Mesenteric fat pad (tissue), 1 donor: ENCODE measurements at places on chromosomes 13 and 19. TPM values are rescaled to one million over a fixed set of nuclear protein-coding genes. Genes with fewer than 3 reads are reported as not detected.

The LGI4 gene
- 7.7 TPM for total RNA-seq

- DNase-seq = no peak
Measured at GRCh38 chr19:40348961-40349507, 539 bp downstream of the PLD3 start.

The CEACAM16 gene
- not detected for total RNA-seq

DNA sequence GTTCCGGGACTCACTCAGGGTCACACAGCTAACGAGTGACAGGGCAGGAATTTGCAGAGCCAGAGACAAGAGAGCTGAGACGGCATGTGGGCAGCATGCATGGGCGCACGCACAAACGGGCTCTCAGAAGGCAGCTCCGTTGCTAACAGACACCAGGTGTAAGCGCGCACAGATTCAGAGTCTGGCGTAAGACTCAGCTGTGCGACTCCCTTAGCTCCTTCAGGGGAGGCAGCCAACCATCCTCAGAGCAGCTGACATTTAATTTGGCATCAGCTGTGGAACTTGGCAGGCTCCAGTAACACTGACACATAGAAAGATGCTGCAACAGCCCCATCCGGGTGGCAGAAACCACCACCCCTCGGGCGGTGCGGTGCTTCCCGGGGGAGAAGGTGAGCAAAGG lies 7.5 kb upstream of the TM6SF2 start:
- DNase-seq = no peak

DNA sequence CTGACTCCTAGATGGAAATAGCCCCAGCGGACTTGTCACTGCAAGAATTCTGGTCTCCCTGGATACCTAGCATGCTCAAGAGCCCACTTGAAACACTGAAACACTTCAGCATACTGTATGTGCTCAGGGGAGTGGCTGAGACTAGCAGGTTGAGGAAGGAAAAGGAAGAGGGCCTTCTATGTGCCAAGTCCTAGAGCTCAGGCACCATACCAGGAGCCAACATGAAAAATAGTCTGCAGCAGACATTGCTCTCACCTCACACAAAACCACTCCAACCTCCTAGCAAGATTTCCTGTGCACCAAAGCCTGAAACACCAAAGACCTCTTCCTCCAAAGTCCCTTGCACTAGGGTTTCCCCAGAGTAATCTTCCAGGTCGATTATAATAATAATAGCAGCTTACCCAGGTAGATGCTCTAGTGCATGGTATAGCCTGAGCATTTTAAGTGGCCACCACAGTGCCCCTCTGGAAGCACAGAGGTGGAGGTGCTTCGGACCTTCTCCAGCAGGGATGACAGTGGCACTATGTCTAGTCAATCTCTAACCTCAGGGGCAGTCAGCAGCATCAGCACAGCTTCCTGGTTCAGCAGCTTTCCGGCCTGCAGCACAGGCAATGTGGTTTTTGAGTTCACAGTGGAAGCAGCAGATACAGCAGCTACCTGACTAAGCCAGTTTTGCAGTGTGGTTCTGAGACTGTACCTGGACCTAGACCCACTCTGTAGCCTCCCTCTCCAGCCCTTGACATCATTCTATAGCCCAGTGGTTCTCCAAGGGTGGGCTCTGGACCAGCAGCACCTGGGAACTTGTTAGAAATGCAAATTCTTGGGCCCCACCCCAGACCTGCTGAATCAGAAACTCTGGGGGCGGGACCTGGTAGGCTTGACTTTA lies 45.6 kb upstream of the UBE2L5 start:
- DNase-seq = peak; percentile 47
